ENCODE measurements at places on chromosomes 6 and 20. TPM values are rescaled to one million over a fixed set of nuclear protein-coding genes. Genes with fewer than 3 reads are reported as not detected.

RFX6 gene
- not detected for total RNA-seq

CGA gene
- total RNA-seq: not detected

ADGRF4 gene
- 0.10 TPM for total RNA-seq

OR12D1 gene
- not detected for total RNA-seq

CCM2L gene
- total RNA-seq: not detected

DAAM2 gene
- total RNA-seq: 96.0 TPM

MCHR2 gene
- total RNA-seq: not detected

C20orf204 gene
- 0.76 TPM for total RNA-seq

IL22RA2 gene
- not detected for total RNA-seq

APCDD1L gene
- 173 TPM for total RNA-seq
